ENCODE measurements at places on chromosomes 16 and 17.

- no peak for DNase-seq
Measured at GRCh38 chr17:77248216-77249114, 107.7 kb downstream of the SEC14L1 start.

DNA sequence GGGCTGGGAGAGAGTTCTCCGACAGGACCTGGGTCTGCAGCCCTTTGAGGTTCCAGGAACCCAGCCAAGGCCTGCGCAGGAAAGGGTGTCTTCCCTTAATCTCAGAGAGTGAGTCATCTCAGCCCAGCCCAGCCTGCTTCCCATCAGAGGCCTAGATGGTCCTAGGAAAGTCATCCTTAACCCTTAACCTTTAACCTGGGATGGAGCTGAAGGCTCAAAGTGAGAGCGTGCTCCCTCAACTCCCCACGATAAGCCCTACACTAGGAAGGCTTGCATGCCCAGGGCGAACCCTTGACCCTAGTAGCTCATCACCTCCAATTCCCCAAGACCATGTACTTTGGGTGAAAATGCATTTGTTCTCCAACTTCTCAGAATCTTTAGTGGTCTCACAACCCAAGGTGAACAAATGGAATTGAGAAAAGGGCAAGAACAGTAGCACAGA, 4.8 kb upstream of the ATXN7L3 start:
- DNase-seq: no peak

GRCh38 chr17:43211123-43211479, 574 bp upstream of the TMEM106A start:
- DNase-seq: no peak

- DNase-seq: peak; percentile 88
Measured at GRCh38 chr16:31215287-31216162, 1.4 kb downstream of the PYDC1 start.

GRCh38 chr16:56108056-56108471, 83.2 kb upstream of the GNAO1 start:
- DNase-seq: no peak

GRCh38 chr17:44402564-44403172, 13.2 kb upstream of the ITGA2B start:
- no peak for DNase-seq

GRCh38 chr17:2721603-2722002, 10.0 kb upstream of the CLUH start:
- no peak for DNase-seq

DNA sequence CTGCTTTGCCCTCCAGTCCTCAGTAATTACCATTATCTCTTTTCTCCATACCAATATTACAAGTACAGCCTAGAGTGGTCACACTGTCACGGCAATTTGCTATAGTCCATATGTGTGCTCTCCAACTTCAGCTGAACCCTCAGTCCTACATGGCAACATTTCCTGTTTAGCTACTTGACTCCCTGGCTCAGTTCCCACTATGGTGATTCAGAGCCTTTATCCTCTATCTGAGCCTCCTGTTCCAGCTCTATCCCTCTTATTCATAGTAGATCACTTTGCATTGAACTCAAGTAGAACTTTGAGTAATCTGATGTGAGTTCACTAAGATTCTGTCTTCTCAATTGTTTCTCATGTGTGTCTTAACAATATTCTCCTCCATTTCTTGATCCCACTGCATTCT, 43.7 kb upstream of the GOSR1 start:
- no peak for DNase-seq

GRCh38 chr16:11914210-11915113, 1.3 kb downstream of the GSPT1 start:
- peak; percentile 57 for DNase-seq

DNA sequence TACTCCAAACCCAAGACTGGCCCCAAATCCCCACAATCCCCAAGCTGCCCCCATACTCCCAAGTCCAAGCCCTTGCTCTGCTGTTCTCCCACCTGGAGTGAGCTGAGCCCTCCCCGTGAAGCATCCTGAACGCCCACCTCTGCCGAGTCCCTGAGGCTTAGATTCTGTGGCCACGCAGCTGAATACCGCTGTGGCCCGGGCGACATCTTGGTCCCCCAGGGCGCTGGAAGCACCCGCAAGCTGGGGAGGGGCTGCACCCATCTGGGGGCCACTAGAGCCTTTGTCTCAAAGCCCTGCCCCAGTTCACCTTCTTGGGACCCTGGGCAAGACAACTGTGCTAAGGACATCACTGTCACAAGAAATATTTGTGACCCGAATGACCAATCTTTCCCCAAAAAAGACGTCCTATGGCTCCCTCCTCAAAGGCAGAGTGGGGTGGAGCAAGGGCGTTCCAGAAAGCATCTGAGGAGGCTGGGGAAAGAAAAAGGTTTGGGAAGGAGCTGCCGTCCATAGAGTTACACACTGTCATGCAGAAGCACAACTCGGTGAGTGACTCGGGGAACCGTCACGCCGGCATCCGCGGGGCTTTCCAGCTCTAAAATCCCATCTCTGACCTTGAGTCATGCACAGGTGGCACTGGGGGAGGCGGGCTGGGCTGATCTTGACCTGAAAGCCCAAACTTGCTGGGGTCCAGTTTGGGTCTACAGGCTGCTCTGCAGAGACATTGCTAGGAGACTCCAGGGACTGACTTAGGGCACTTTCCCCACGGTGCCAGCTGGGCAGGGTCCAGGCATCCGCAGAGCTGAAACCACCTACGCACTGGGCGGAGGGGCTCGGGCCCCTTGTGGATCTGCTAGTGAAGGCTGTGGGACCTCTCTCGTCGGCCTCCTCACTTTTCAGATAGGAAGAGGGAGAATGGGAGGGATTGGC, 6.6 kb downstream of the PTX4 start:
- DNase-seq: no peak

DNA sequence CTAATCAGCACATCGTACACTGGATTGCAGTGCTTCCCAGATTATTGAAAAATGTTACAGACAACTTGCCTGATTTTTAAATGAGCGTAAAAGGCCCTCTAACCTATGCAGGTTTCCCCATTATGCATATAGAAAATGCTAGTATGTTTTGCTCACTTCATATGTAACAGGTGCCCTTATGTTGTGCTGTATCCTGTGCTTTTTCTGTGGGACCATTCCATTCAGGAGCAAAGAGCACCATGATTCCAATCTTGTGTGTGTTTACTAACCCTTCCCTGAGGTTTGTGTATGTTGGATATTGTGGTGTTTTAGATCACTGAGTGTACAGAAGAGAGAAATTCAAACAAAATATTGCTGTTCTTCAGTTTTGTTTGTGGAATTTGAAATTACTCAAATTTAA, 12.9 kb downstream of the PTRH2 start:
- no peak for DNase-seq

DNA sequence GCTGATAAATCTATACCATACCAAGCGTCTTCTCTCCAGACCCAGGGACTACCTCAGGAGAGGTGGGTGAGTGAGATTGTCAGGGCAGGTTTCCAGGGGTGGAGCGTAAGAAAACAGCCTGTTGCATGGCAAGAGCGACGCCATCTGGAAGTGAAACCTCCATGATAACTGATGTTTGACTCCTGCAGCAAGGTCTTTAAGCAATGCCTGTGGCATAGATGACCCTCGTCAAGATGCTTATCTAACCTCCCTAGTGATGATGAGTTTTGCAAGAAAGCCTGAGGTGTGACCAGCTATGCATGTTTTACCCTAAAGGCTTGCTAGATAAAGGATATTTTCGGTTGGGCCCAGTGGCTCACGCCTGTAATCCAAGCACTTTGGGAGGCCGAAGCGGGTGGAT, 71.6 kb downstream of the GSG1L start:
- DNase-seq: no peak

DNA sequence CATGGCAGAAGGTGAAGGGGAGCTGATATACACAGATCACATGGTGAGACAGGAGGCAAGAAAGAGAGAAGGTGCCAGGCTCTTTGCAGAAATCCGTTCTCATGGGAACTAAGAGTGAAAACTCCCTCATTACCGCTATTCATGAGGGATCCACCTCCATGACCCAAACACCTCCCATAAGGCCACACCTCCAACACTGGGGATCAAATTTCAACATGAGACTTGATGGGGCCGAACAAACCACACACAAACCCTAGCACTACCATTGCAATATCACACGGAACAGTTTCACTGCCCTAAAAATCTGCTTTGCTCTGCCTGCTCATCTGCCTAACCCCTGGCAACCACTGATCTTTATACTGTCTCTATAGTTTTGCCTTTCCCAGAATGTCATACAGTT, 34.8 kb downstream of the C17orf67 start:
- DNase-seq: peak; percentile 74

GRCh38 chr17:13634021-13634420, 32.3 kb upstream of the HS3ST3A1 start:
- no peak for DNase-seq

DNA sequence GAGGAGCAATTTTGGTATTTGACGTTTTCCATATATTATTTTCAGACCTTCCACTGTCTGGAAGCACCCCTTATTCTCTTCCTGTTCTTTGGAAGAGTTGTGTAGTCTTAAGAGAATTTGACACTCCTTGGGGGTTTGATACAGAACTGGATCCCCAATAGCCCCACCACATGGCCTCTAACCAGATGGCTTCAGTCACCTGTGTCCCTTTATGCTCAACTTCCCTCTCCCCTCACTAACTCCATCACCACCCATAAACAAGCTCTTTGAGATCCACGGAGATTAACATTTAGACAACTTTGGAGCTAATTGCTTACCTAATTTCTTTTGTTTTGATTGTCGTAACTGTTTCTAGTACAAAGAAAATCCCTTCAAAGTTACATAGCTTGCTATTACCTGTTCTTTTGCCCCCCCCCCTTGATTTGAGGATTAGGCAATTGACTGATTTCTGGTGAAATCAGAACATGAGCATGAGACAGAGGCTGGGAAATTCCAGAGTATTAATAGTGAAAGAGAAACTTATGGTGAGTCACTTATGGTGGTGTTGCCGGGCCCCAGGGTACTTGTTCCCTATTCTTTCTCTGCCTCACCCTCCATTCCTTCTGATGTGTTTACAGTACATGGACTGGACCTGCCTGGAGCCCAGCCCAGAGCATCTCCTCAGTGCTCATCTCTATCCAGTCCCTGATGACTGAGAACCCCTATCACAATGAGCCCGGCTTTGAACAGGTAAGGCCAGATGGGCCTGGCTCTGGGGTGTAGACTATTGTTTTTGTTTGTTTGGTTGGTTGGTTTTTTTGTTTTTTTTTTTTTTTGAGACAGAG, 7.5 kb downstream of the UBE2Z start:
- no peak for DNase-seq

GRCh38 chr17:49452201-49452600, 37.5 kb upstream of the PHB1 start:
- no peak for DNase-seq

DNA sequence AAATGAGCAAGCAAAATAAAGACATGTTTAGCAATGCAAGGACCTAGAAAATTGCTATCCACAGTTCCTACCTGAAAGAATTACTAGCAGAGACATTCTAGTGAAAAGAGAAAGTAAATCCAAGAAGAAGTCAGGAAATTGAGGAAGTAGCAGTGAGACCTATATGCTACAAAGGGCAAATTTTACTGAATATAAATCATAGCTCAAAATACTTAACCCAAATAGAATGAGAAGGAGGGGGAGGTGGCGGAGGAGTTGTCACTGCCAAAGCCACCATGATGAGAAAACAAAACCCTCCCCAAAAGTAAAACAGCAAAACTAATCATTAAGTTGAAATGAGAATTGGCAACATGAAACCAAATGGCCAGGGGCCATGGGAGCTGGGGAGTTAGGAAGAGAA, 39.3 kb downstream of the PITPNM3 start:
- no peak for DNase-seq

DNA sequence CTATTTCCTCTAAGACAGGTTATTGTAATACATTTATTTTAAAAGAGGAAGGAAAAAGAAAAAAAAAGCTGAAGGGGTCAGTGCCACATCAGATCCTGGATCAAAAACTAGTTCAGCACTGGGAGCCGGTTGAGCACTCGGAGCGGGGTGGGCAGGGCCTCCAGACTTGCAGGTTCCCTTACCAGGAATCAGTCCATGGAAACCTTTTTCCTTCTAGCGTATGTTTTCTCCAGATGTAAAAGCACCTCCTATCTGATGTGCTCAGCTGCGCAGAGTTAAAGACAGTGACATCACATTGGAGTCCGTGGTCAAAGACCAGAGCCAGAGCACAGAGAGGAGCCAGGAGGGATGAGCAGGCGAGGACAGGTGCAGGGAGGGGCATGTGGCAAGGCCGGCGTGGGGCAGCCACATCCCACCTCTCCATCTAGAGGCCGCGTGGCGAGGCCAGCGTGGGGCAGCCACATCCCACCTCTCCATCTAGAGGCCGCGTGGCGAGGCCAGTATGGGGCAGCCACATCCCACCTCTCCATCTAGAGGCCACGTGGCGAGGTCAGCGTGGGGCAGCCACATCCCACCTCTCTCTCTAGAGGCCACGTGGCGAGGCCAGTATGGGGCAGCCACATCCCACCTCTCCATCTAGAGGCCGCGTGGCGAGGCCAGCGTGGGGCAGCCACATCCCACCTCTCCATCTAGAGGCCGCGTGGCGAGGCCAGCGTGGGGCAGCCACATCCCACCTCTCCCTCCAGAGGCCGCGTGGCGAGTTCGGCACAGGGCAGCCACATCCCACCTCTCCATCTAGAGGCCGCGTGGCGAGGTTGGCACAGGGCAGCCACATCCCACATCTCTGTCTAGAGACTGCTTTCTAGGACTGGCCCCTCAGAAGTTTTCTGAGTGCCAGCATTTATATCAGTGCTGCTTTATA, 166.8 kb upstream of the CHMP6 start:
- no peak for DNase-seq

All from islet precursor cell (in vitro differentiated cells).